ENCODE measurements at places on chromosomes 1 and 21. TPM values are rescaled to one million over a fixed set of nuclear protein-coding genes. Genes with fewer than 3 reads are reported as not detected.

- DNase-seq = no peak
Observed at GRCh38 chr1:232983375-232983774, 33.0 kb downstream of the NTPCR start.

DNA sequence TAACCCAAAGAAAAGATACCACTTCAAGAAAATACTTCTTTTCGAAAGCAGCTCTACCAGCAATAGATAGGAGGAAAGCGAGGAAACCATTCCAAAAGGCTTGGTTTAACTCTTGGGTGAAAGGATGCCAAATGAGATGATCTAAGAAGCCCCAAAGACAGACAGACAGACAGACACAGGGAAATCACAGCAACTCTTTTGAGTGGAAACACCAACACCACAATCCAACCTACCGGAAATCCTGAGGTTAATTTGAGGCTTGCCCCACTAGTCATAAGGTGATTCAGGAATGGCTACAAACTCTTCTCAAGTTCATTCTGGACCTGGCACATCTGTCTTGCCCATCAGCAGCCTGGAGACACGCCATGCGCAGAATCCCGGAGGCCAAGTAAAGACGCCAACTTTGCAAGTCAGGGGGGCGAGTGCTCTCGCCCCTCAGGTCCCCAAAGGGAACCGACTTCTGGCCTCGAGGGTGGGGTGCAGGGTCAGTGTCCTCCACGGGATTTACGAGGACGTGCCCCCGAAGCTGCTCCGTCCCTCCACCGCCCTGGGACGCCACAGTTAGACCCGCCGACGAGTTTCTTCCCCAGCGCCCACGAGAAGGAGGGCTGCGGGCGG, 778 bp downstream of the EVI5 start:
- no peak for DNase-seq

GRCh38 chr21:32921632-32922230, 104.0 kb upstream of the OLIG2 start:
- DNase-seq = no peak

GRCh38 chr1:168615965-168616364, 39.6 kb downstream of the XCL1 start:
- no peak for DNase-seq

GRCh38 chr1:71002709-71003475, 44.7 kb downstream of the PTGER3 start:
- no peak for DNase-seq

- no peak for DNase-seq
Observed at GRCh38 chr1:220726634-220727033, 21.5 kb upstream of the MTARC2 start.

DNA sequence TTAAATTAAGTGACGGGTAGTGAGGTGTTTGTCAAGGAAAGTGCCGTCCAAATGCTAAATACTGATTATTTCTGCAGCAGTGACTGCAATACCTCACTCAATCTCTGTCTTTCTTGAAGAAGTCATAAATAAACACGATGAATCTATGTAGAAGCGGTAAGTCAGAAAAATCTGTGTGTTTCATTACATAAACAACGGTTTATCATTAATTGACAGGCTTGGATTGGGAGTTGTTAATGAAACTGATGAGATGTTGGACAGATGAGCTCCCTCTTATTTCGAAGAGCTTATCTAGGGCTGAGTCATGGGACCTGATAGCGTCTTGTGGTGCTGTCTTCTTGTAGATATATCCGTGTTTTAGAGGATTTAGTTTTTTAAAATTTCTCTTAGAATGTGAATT, 92.2 kb upstream of the SAMD11 start:
- no peak for DNase-seq

DNA sequence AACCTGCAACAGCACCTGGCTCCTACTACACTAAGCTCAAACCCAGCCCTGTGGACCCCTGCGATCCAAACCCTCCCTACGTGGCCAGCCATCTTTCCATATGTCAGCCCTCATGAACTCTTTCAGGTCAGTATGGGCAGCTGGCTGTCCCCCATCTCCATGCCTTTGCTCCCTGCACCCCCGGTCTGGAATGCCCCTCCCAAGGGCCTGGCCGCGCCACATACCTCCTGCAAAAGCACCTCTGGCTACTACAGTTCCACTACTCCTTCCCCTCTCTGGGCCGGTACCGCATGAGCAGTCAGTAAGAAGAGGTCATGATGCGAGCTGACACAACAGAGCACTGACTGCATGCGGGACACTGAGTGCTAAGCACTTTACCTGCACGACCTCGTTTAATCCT, 10.0 kb upstream of the TAGLN2 start:
- DNase-seq = no peak

Gene CYP4A11
- 0.36 TPM for total RNA-seq

Gene PRAMEF6
- not detected for total RNA-seq

Gene CFH
- 46.2 TPM for total RNA-seq

Gene OR10Z1
- not detected for total RNA-seq
